ENCODE measurements at places on chromosomes 7 and 10. TPM values are rescaled to one million over a fixed set of nuclear protein-coding genes. Genes with fewer than 3 reads are reported as not detected.

The SPACDR gene
- total RNA-seq = 1.5 TPM

The ZNF777 gene
- total RNA-seq = 10.6 TPM

The GPNMB gene
- 550 TPM for total RNA-seq

The EPDR1 gene
- 2.0 TPM for total RNA-seq

The AGR2 gene
- total RNA-seq = 12.6 TPM

The SFRP4 gene
- total RNA-seq = 0.15 TPM

The ARHGEF35 gene
- 23.4 TPM for total RNA-seq

The PON3 gene
- total RNA-seq = 15.9 TPM

The SLC16A12 gene
- total RNA-seq = 0.13 TPM

- no peak for DNase-seq
These were observed 6.0 kb downstream of the ADCYAP1R1 start for GRCh38 chr7:31058122-31058521.

- no peak for DNase-seq
These were observed 24.0 kb downstream of the WASL start for GRCh38 chr7:123724817-123725253.

- no peak for DNase-seq
These were observed 111.5 kb upstream of the SVIL start for GRCh38 chr10:29746080-29746797.

DNA sequence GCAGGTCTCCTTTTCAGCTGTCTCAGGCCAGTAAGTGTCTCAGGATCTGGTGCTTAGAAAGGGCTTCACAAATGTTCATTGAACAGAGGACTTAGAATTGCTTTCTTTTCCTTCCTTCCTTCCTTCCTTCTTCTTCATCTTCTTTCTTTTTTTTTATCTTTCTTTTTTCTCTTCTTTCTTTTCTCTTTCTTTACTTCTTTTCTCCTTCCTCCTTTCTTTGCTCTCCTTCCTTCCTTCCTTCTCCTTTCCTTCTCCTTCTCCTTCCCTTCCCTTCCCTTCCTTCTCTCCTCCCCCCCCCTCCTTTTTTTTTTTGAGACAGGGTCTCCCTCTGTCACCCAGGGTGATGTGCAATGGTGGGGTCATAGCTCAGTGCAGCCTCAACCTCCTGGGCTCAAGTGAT is 34.6 kb downstream of the COL26A1 start:
- no peak for DNase-seq

GRCh38 chr7:45001826-45002225 is 1.8 kb downstream of the CCM2 start:
- DNase-seq = no peak

GRCh38 chr10:7130191-7130911 is 280.5 kb downstream of the SFMBT2 start:
- DNase-seq = no peak

GRCh38 chr7:42677751-42678699 is 233.8 kb downstream of the C7orf25 start:
- peak; percentile 72 for DNase-seq

DNA sequence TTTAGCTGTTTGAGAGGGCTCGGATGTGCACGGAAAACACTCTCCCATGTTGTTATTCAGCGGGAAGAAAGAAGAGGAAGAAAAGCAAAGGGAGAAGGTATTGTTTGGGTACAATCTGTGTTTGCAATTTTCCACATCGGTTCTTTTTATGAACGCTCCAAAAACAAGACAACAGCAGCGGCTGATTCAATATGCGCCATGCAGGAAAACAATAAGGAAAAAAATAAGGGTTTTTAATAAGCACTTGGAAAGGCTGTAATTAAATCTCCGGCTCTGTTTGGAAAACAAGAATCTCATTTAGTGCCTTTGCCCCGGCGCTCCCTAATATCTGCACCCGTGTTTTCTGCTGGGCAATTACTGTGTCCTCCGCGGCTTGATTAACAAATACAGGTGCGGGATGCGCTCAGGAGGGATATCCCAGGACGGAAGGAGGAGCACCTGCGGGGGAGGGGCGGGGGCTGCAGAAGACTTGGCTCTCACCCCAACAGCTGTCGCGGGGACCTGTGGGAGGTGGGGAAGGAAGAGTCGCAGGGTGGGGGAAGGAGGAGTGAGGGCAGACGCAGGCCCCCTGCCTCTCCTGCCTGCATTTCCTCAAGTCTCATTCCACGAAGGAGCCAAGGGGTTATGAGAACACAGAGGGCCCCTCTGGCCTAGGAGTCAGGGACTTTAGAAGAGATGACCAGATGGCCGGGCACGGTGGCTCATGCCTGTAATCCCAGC is 181.5 kb upstream of the PODXL start:
- DNase-seq = peak; percentile 10

DNA sequence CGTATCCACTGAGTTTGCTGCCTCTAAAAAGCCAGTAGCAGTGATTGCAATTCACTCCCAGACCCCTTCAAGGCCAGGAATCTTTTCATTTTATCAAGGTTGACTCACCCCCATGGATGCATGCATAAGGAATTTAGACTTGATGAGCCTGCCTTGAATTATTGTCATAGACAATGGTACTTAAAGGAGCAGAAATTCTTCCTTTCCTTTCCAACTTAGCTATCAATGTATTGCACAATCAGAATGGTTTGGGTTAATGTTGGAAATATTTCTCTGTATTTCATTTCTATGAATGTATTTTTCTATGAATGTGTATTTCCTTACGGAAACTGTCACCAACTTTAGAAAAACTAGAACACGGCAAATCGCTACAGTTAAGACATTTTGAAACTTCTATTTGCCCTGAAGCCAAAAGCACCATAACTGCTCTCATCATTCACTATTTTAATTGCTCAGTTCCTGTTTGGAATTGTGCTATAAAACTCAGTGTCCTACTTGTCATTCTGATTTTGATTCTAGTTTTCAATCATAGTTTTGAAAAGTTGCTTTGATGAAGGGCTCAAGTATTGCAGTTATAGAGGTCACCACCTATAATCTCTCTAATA is 355.7 kb upstream of the AKR1E2 start:
- no peak for DNase-seq

DNA sequence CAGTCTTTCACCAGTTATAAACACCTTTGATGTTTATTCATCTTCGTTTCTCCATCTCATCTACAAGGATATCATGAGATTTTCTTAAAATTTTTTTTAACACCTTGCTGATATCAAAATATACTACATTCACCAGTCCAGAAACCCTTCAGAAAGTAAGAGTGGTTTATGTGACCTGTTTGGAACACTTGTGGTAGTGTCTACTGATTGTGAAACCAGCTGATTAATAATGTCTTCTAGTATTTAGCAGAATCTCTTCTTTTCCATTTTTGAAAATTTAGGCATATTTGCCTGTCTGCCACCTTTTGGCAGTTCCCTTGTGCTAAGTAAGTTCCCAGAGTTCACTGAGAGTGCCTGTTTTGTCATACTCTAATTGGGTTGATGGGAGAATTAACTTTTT is 18.5 kb downstream of the DLD start:
- no peak for DNase-seq
